ENCODE measurements at places on chromosomes 7 and 10. TPM values are rescaled to one million over a fixed set of nuclear protein-coding genes. Genes with fewer than 3 reads are reported as not detected.

Gene OIT3
- total RNA-seq, result 0.43 TPM

Gene GNAT3
- not detected for total RNA-seq

Gene ACTR3C
- total RNA-seq, result 7.8 TPM

Gene MYPN
- 14.4 TPM for total RNA-seq

Gene C10orf62
- 0.32 TPM for total RNA-seq

Gene CHPF2
- total RNA-seq, result 70.9 TPM

Gene ZCWPW1
- 3.5 TPM for total RNA-seq

Gene TMEM273
- total RNA-seq, result not detected

Gene CPEB3
- 2.9 TPM for total RNA-seq

Gene TMEM176B
- total RNA-seq, result not detected

Gene EGR2
- 0.86 TPM for total RNA-seq

Gene YAE1
- 34.4 TPM for total RNA-seq

Gene ITGA8
- total RNA-seq, result not detected

Gene FFAR4
- not detected for total RNA-seq

Gene INA
- 0.13 TPM for total RNA-seq

Gene EBF3
- 8.4 TPM for total RNA-seq

Data from articular chondrocyte of knee joint (primary cell).